ENCODE measurements at places on chromosomes 1 and 21.

- DNase-seq, result no peak
Measured at GRCh38 chr21:42650033-42650370, 3.4 kb upstream of the PDE9A start.

DNA sequence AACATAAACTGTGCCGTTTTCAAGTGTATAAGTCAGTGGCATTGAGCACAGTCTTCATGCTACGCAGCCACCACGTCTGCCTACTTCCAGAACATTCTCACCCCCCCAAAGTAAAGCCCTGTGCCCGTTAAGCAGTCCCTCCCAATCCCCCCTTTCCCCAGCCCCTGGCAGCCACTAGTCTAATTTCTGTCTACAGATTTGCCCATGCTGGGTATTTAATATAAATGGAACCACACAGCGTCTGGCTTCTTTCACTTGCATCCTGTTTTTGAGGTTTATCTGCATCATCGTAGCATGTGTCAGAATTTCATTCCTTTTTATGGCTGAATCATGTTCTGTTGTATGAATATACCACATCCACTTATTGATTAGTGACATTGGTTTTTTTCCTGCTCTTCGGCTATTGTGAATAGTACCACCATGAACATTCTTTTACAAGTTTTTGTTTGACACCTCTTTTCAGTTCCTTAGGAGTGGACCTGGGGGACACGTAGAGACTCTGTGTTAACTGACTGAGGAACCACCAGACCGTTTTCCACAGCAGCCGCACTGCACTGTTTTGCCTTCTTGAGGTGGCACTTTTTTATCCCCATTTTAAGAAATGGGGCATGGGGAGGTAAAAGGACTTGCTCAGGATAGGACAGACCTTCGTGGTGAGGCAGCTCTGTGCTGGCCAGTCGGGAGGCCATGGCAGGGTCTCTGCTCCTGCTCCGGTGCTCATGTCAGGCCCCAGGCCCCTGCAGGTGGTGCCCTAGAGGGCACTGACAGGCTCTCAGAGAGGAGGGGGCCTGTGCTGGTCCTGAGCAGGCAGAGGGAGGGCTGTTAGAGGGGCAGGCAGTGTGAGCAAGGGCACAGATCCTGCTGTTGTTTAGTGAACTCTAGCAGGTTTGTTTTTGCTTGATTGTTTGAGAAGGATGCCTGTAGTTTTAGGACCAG, 123.8 kb downstream of the PCBP3 start:
- no peak for DNase-seq

DNA sequence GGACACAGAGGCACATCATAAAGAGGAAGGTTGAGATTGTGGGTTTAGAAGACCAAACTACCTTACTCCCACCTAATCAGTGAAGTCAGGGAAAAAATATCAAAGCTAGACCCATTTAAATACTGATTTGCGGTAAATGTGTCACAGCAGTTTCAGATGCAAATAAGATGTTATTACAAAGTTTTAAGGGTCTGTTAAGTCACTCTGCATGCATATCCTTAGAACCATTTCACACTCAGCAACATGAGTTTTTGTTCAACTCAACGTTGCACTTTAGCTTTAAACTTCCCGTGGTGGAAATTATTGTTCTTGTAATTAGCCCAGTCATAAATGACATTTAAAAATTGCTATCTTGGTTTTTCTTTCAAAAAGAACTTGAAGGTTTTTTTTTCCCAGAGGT, 34.8 kb downstream of the RPAP2 start:
- no peak for DNase-seq

- DNase-seq, result peak; percentile 80
Measured at GRCh38 chr1:88731475-88732269, 47.6 kb downstream of the PKN2 start.

GRCh38 chr1:40898431-40898901, 36.3 kb upstream of the CITED4 start:
- no peak for DNase-seq

DNA sequence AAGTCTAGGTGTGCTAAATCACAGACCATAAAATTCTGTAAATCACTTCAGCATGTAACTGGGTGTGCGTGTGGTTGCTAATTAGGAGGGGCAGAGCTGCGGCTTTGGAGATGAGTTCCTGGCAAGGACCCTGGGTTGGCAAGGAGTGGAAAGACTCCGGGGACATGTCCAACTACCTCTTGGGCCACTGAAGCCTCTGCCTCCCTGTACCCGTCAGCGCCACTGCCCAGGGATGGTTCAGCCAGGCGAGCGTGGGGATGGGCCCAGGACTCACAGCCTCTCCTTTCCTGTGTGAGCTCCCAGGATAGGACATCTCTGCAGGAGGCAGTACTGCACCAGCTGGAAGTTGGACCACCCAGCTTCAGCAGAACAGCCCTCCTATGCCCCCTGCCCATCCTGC, 386.4 kb upstream of the VAMP3 start:
- DNase-seq, result no peak

- DNase-seq, result no peak
Measured at GRCh38 chr21:26956216-26956615, 10.7 kb downstream of the ADAMTS5 start.

DNA sequence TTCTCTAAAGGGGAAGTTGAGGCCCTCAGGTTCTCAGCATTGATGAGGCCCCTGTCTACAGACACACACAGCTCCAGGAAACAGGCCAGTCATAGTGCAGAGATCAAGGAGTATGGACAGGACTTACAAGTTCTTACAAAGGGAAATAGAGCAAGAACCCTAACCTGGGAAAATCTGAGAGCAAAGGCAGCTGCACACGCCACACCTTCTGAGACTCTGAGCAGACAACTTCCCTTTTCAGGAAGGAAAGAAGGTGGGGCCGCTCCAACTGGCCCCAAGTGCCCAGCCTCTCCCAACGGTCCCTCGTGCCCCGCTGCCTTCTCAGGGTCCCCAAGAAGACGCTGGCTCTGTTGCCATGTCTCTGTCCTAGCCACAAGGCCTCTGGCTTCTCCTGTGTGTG, 3.6 kb downstream of the NOC2L start:
- no peak for DNase-seq

DNA sequence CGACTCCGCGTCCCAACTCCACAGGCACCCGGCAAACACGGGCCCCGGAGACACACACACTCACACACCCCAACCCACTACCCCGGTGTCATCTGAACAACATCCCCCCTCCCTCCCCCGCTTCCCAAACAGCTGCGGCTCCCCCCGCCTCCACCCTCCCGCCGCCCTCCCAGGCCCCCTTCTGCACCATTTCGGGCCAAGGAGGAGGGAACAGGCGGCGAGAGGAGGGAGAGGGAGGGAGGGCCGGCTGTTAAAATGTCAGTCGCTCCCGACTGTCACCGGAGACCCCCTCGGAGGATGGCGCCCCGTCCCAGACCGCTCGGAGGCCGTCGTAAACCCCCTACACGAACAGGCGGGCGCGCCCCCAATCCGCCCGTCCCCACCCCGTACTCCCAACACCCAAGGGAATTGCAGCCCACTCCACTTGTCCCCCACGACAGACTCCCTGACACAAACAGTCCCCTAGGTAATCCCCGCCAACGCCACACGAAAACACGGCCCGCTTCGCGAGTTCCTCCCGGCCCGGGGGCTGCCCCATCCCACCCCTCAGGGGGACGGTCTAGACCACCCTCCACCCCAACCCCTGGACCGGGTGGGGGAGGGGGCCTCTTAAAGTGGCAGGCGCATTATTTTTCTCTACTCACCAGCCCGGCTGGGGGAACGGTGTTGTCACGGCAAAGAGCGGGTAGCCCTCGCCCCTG, 583 bp downstream of the MEF2D start:
- no peak for DNase-seq

- DNase-seq, result no peak
Measured at GRCh38 chr1:51858892-51859291, 19.6 kb downstream of the NRDC start.

DNA sequence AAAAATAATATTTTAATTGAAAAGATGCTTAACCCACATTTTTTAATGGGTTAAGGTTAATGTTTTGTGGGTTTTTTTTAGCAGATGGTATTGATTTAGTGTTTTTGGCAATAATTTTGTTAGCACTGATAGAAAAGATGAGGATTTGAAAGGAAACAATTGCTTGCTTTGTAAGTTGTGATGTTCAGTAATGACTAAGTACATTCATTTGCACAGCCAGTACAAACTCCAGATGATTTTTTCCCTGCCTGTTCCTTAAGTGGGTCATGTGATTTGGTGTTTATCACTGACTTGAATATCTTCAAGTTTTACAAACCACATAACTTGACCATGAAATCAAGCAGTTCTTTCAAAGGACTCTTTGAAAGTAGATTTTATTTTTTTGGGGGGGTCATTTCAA, 15.0 kb downstream of the DISP1 start:
- peak; percentile 42 for DNase-seq

- no peak for DNase-seq
Measured at GRCh38 chr1:155022927-155023236, 10.7 kb downstream of the DCST2 start.

DNA sequence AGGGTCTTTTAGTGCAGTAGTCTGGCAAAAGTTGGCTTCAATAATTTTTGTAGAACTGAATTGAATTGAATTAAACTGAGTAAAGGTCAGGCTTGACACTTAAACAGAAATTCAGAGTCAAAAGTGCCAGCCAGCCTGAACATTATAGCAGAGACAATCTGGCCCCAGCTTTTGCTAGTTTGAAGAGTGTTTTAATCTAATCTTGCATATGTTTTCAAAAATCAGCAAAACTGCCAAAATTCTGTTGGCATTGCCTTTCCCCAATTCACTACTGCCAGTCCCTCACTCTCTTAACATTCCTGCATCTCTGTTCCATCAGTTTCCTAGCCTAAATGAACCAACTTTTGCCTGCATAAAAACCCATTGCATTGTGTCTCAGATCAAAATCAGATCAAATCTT, 403.8 kb downstream of the NUF2 start:
- no peak for DNase-seq

- peak; percentile 3 for DNase-seq
Measured at GRCh38 chr1:74504125-74504932, 8.1 kb downstream of the LRRC53 start.

DNA sequence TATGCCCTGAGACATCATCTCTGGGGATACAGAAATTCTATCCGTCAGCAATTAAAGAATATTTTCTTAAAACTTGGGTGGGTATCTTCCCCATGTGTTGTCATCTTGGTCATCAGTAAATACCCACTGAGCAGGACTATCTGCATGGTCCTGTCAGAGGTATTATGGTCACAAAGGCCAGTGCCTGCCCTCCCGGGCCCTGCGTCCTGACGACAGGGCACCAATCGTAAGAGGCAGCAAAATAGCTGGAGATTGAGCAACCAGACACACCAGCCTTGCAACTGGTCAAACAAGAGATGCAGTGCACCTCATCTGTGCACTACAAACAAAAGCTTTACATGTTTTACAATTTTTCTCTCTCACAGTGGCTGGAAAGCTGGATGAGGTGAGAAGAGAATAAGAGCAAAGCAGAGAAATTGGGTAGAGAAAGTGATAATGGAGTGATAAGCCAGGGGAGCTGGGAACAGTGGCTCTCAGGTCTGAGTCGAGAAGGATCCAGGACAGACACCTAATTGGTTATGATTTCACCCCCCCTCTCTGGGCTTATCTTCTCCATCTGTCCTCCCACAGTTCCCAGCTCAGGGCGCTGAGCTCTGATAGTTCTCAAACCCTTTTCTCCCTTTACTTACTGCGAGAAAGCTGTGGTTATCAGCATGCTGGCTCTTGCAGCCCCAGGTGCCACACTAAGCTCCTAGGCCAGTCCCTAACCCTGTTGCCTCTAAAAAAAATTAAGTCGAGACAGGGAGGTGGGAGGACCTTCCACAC, 8.8 kb upstream of the SRP9 start:
- no peak for DNase-seq

GRCh38 chr1:116433275-116434257, 60.5 kb downstream of the ATP1A1 start:
- no peak for DNase-seq

GRCh38 chr1:72037745-72038343, 244.5 kb downstream of the NEGR1 start:
- DNase-seq, result peak; percentile 29

- DNase-seq, result no peak
Measured at GRCh38 chr1:152953761-152954160, 6.8 kb downstream of the SPRR5 start.

DNA sequence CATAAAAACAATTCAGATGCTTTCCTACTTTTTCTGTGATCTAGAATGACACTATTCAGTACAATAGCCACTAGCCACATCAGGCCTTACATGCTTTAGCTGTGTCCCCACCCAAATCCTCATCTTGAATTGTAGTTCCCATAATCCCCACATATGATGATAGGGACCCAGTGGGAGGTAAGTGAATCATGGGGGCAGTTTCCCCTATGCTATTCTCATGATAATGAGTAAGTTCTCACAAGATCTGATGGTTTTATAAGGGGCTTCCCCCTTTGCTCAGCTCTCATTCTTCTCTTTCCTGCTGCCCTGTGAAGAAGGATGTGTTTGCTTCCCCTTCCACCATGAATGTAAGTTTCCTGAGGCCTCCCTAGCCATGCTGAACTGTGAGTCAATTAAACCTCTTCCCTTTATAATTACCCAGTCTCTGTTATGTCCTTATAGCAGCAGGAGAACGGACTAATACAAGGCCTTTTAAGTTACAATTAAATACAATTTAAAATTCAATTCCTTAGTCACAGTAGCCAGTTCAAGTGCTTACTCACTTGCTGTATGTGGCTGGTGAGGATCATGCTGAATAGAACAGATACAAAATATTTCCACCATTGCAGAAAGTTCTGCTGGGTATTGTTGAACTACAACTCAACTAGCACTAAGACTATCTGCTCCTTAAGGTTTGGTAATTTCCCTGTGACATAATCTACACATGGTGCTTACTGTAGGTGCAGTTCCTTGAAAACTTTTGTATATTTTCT, 106.7 kb downstream of the SCMH1 start:
- no peak for DNase-seq

GRCh38 chr1:196088541-196088940, 519.7 kb downstream of the KCNT2 start:
- DNase-seq, result no peak

- peak; percentile 10 for DNase-seq
Measured at GRCh38 chr1:177181631-177182291, 11.0 kb downstream of the BRINP2 start.

GRCh38 chr21:46028573-46029091, 47.1 kb downstream of the COL6A1 start:
- DNase-seq, result no peak

DNA sequence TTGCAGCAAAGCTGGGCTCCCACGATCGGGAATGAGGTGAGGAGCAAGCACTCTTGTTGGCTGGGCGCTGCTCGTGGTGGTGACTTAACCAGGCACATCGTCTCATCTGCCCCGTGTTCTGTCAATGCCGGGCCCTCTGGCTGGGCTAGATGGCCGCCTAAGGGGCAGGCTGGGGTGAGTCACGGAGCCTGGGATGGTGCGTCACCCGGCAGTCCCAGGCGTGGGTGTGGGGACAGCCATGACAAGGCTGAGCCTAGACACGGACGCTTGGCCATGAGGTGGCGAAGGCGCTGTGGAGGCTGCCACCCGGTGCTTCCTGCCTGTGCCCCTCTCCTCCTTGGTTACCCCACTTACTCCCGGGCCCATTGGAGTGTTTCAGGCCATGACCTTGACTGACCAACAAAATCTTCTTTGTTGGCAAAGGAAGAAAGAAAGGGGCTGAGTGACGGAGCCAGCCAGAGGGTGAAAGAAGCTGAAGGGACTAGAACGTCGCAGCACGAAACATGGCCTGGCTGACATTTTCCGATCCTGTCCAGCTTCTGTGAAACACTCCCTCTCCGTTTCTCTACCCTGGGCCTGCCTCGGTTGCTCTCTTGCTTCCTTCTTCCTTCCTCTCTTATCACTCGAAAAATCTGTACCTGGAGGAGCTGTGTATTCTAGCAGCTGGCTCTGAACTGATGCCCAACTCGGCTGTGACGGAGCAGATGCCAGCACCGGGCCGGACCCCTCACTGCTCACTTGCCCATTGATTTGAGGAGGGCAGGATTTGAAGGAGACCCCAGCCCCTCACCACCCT, 596 bp downstream of the CD247 start:
- DNase-seq, result no peak

Measured in fibroblast of the conjunctiva (primary cell).